ENCODE measurements at places on chromosomes 12 and 14.

DNA sequence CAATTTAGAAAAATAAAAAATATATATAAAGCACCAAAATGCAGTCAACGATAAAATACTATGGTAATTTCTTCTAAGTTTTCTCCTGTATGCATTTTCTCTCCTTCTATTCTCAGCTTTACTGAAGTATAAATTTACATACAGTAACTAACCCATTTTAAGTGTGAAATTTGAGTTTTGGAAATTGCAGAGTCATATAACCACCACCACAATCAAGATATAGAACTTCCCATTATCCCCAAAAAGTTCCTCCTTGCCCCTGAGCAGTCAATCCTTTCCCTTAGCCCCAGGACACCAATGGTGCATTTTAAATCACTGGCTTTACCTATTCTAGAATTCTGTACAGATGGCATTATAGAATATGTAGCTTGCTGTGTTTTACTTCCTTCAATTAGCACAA, 31.0 kb upstream of the BBS10 start:
- DNase-seq, result no peak

DNA sequence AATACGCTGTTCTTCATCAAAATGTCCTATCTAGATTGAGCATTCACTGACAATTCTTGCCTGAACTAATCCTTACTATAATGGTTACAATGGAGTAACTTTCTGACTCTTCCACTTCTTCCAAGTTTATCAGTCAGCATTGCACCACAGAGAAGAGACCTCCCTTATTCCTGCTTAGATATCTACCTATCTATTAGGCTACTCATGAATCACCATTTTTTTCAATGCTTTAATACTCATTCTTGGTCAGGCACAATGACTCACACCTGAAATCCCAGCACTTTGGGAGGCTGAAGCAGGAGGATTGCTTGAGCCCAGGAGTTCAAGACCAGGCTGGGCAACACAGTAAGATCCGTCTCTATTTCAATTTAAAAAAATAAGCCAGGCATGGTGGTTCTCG, 39.3 kb downstream of the RPS6KA5 start:
- DNase-seq, result no peak

DNA sequence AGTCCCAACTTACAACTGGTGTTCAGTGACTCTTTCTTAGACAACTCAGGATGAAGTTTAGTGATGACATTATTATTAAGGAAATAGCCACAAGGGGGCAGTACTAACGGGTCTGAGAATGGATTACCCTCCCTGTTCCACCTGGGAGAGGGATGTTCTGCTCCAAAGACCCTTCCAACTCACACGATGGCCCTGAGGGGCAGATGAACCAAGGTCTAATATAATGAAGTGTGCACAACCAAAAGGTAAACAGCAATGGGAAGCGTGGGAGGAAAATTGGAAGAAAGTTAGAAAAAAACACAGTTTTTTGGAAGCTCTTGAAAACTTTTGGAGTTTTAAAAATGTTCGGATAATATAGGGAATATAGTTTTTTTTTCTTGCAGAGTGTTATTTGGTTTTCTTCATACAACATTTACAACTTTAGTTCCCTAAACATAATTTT, 24.0 kb downstream of the FGF6 start:
- DNase-seq, result no peak

DNA sequence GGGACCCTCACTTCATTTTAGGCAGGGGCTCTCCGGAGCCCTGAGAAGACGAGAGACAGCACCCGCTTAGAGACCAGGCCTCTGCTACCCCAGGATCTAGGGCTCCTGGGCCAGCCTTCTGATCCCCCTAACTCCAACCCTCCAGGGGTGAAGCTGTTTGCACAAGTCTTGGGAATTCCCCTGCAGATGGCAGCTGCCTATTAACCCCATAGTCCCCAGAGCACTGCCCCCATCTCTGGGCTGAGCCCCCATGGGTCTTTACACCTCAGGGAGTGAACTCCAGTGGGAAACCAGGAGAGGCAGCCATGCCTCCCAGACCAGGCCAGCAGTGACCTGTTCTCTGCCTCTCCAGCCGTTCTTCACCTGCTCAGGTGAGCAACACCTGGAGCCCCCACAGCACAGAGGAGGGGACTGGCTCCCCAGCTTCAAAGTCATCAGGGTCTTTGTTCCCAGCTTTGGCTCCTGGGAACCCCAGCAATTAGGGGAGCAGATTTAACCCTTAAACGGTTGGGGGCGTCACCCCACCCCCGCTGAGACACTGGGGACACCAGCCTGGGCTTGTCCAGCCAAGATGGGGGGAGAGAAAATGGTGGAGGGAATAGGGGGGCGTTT, 2.3 kb downstream of the WNT10B start:
- no peak for DNase-seq

DNA sequence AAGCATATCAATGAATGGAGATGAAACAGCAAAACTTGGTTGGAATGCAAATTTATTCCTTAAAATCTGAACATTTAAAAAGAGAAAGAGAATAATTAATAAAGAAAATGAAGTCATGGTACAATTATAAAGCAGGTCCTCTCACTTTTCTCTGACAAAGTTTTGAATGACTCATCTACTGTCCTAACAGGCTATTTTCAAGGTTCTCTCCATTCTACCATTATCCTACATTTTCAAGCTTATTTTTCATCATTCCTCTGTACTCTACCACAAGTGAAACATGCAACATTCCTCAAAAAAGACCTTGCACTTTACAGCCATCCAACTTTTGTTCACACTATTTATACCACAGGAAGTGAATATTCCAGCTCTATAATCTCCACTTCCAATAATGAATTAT, 36.9 kb upstream of the AP4S1 start:
- DNase-seq, result no peak

GRCh38 chr12:113359939-113360748, 1.8 kb downstream of the PLBD2 start:
- no peak for DNase-seq

DNA sequence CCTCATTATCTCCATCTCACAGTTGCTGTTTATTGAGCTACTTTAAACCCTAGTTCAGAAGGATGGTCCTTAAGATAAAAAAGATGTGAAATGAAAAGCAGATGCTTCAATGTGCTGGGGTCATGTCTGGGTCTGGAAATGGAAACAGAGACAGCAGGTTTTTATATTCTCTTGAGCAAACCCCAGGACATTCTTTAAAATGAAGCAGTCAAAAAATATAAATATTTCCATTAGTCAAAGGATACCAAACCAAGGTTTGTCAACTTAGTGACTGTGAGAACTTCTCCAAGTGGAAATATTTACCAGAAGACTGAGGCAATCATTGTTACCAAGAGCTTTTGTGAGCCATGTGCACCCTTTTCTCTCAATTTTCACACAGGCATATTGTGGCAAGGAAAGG, 102.5 kb upstream of the DIO2 start:
- no peak for DNase-seq

GRCh38 chr12:69662764-69663163, 36.3 kb downstream of the BEST3 start:
- no peak for DNase-seq
